Cardiac muscle cell (in vitro differentiated cells and primary cell): ENCODE measurements at places on chromosomes 11 and 22.

DNA sequence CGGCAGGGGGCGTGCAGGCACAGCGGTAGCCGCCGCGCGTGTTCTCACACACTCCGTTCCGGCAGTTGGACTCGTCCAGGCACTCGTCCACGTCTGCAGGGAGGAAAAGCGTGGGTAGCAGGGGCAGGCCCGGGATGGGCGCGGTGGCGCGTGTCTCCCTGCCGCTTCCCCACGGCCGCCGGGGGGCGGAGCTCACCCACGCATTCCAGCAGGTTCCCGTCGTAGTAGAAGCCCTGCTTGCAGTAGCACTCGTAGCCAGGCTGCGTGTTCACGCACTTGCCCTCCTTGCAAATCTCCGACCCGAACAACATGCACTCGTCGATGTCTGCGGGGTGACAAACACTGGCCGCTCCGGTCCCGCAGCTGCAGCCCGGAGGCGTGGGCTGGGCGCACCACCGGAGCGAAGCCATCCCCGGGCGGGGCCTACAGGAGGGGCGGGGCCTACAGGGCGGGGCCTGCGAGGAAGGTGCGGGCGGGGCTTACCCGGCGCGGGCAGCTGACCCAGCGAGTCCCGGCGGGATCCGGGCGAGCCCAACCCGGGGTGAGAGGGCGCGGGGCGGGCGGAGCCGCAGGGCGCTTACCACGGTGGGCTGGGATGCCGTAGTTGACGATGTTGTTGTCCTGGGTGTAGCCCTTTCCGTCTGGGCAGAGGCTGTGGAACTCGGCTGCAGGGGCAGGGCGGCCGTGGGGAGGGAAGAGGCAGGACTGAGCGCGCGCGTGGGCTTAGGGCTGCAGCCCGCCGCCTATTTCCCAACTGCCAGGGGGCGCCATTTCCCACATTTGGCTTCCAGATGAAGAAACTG is 15.6 kb downstream of the SCYL1 start:
- DNase-seq, result peak; percentile 88

GRCh38 chr22:30370641-30371230 is 13.9 kb downstream of the CCDC157 start:
- no peak for DNase-seq

DNA sequence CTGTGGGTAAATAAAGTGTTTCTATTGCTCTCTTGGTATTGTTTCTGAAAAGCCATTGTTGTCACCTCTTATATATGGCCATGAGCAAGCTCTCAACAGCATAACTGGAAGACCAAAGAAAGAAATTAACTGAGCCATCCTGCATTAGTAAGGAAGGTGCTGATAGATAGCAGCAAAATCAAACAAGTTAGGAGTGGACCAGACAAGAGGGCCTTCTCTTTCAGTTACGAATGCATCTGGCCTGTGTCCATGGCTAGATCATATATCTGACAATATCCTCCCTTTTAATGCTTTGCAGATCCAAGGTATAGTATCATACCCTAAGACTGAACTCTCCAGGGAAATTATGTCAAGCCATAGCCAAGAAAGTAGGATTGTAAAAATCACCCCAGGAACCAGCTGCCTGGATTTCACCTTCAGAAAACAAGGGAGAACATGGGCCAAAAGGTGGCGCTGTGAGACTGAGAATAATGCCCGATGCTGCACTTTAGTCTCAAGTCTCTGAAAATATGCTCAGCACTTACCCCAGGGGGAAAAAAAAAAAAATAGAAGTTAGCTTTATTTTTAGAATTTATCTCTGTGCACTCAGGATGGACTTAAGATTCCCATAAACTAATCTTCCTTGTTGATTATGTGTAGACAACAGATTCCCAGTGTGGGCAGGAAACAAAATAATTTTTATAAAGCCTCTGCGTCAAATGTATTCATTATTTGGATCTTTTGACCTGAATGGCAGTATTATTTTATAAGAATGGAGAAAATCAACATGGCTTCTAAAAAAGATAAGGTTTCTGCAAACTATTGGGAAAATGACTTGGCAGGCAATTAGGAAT is 415.1 kb downstream of the ETS1 start:
- peak; percentile 86 for DNase-seq

GRCh38 chr11:6312106-6312505 is 8.2 kb downstream of the CAVIN3 start:
- no peak for DNase-seq

GRCh38 chr22:19517919-19518611 is 6.1 kb downstream of the CLDN5 start:
- no peak for DNase-seq

DNA sequence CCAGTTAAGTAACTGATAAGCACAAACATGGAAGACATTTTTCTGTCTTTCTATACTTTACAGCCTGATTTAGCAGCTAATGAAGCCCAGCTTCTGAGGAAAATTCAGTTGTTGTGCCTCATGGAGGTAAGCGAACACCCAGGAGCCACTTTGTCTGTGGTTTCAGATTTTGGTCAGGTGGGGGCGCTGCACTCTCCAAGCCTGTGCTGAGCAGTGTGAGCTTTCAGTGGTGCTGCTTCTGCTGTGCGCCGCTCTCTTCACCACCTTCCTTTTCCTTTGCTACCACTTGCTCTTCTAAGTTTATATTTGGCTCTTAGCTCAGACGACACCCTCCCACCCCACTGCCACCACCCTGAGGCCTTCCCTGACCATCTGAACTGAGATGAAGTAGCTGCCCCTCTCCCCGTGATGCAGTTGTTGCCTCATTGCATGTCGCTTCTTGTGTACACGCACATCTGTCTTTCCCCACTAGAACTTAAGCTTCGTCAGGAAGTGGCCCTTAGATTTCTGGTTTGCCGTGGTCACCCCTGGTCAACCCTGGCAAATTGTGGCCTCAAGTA is 14.0 kb downstream of the PSMD13 start:
- peak; percentile 68 for DNase-seq

DNA sequence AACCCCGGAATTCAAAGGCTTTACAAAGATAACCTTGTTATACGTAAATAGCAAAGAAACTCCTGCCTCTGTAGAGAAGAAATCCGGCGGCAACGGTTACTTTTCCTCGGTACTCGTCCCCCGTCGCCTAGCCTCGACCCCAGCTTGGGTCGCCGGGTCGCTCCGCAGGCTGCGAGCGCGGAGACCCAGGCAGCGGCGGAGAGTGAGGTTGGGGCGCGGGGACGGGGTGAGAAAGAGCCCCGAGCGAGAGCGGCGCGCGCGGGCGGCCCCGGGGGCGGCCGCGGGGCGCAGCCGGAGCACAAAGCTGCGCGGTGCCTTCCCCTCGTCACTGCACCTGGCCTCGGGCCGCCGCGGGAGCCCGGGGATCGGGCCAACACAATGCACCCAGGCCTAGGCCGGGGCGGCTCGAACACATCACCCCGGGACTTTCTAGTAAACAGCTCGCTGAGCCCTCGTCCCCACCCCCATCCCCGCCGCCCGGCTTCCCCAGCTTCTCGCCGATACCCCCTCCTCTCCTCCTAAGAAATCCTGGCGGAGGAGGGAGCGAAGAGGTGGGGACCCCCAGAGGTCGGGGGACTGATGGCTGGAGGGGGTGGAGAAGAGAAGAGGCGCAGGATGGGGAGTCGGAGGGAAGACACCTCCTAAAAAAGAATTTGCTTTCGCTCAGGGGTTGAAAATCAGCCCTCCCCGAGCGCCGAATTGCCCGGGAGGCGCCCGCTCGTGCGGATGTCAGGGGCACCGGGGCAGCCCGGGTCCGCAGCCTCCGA is 845 bp downstream of the MPPED2 start:
- DNase-seq, result peak; percentile 61

DNA sequence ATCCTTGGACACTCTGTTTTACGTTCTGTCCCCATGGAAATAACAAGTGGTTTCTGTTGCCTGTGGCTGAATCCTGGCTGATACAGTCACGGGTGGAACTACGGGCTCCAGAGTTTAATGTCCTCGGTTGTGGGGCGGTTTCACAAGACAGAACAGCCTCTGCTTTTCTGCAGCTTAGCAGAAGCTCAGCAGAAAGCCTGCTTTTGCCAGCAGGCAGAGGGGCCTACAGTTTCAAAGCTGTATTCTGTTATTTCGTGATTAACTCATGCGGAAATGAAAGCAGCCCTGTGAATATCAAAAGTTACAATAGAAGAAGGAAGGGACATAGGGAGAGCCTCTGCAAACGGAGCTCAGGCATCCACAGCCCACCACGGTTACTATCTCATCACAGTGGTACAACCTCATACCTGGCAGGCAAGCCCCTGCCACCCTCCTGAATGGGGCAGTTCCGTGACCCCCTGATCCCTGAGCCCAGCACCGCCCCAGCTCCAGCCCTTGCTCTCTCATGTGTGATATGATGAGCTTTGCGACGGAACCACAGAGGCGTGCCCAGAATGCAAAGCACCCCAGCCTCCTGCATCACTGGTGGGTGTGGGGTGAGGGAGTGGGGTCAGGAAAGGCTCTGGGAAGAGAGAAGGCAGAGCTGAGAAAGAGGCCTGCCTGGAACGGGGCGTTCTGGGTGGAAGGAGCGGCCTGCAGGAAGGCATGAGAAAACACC is 360.6 kb downstream of the BRD1 start:
- DNase-seq, result no peak

GRCh38 chr22:25651332-25652085 is 87.0 kb downstream of the GRK3 start:
- no peak for DNase-seq

DNA sequence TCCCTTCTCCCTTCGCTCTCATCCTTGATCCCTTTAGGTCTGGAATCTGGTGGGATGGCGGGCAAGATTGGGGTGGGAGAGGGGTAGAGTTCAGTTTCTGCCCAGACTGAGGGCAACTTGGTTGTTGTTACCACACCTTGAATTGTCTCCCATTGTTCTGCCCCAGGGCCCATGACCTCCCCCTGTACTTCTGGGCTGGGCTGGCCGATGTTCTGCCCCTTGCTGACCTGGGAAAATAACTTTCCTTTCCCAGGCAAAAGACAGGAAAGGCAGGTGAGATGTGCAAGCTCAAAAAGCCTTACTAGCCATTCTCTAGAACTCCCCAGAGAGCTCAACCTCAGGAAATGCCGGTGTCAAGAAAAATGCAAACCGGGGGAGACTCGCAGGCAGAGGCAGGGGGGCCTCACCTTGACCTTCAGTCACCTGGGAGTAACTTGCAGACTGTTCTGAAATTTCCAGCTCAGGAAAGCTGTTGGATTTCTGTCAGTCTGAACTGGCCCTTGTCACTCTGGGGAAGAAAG is 32.4 kb upstream of the EIF3D start:
- no peak for DNase-seq

GRCh38 chr11:75589051-75589450 is 27.0 kb downstream of the SERPINH1 start:
- no peak for DNase-seq

- no peak for DNase-seq
These were observed 158.4 kb downstream of the CADM1 start for GRCh38 chr11:115345840-115346239.

DNA sequence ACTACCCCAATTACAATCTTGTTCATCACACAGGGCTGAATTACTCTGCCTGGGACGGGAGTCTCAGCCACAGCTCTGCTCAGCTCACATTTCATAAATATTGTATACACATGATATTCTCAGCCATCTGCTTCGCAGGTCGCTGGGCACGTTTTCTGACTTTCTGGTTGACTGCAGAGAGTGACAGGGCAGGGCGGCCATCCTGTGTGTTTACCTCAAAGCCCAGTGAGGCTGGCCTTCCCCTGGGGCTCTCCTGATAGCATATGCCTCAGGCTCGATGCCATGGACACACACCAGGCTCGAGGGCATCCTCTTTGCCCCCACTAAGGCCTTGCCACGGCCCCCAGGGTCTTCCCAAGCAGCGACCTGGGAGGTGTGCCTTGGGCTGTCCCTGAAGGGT is 345.0 kb downstream of the CADM1 start:
- no peak for DNase-seq

DNA sequence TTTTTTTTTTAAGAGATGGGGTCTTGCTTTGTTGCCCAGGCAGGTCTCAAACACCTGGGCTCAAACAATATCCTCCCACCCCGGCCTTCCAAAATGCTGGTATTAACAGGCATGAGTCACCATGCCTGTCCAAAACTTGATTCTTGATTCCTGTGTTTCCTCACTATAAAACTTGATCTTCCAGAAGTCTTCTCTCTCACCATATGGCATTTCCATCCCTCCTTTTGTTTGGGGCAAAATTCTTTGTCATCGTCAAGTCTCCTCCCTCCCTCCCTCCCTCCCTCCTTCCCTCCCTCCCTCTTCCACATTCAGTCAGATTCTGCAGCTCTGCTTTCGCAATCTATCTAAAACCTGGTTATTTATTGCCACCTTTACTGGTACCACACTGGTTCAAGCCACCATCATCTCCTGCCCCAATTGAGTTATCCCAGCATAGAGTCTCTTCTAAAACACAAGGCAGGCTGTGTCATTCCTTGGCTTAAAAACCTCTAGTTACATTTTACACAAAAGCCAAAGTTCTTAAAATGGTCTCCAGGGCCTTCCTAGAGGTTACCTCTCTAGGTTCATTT is 65.0 kb upstream of the HORMAD2 start:
- no peak for DNase-seq

- DNase-seq, result no peak
These were observed 176.4 kb downstream of the SHANK2 start for GRCh38 chr11:71075871-71076420.

DNA sequence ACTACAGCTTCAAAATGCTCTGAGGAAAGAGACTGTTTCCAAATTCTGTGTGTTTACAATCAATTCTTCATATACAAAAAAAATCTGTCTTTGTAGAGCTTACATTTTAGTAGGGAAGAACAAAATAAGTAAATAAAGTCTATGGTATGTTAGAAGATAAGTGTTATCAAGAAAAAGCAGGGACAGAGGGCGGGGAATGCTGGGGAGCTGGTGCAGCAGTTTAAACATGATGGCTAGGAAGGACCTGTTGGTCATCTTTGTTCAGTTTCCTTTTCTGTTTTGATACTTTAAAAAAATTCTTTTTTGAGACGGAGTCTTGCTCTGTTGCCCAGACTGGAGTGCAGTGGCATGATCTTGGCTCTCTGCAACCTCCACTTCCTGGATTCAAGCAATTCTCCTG is 16.1 kb downstream of the TMEM25 start:
- no peak for DNase-seq

- no peak for DNase-seq
These were observed 1.8 kb downstream of the TBC1D22A start for GRCh38 chr22:46764140-46764680.

DNA sequence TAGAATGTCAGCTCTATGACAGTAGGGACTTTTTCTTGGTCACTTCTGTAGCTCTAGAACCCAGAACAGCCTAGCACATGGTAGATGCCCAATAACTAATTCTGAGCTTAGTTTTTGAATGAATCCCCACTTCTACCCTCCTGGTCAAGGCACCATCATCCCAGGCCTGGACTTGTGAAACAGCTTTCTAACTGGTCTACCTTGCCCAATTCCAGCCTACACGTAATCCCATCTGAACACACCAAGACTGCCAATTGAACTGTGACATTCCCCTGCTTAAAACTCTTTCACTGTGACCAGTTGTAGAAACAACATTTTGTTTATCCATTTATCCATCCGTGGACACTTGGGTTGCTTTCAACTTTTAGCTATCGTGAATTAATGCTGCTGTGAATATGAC is 6.1 kb upstream of the FOLR3 start:
- DNase-seq, result no peak

- peak; percentile 73 for DNase-seq
These were observed 4.6 kb upstream of the GALR3 start for GRCh38 chr22:37818409-37819104.

GRCh38 chr11:27722953-27723344 is 22.7 kb upstream of the BDNF start:
- peak; percentile 33 for DNase-seq
